ENCODE measurements at places on chromosomes 1 and 21.

DNA sequence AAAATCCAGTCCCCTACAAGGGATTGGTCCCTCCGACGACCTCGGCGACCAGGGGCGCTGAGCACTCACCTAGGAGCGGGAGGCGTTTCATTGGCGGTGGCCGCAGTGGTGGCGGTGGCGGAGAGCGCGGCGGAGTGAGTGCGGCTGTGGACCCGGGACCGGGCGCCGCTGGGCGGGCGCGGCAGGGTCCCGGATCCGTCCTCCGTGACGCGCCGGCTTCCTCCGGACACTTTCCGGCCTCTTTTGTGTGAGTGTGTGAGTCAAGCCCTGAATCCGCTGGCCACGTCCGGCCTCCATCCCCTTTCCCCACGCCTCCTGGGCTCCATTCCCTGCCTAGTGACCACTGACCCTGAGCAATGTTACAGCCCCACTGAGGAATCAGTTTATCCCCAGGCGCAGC is at the start of gene ADGRL4:
Gene ADGRL4, minus strand, starts transcription at position 167 of the 400 bp plus-strand sequence. Its CDS starts 76 bp downstream, at position 91.
- DNase-seq = no peak

- no peak for DNase-seq
Measured at GRCh38 chr1:40567825-40568224, 36.4 kb downstream of the ZNF684 start.

DNA sequence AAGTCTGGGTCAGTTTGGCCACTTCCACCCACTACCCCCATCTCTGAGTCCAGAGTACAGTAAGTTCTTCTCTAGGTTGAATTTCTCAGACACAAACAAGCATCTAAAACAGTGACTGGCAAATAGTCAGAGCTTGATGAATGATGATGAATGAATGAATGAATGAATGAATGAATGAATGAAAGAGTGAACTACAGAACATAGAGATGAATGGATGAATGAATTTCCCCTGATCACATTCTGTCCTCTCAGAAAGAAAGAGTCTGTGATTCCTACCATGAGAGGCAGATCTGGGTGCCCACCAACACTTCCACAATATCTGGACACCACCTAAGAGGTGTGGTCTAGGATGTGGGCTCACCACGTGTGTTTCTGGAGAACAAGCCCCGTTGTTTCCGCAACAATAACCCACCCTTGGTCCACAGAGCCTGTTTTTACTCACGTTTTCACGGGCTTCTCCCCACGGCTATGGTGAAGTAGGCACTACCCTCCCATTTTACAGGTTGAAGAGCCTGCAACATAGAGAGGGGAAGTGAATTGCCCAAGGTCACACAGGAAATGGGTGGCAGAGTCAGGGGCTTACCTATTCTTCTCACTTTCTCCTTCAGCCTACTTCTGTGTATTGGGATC is 40.2 kb upstream of the IFFO2 start:
- no peak for DNase-seq

- DNase-seq = no peak
Measured at GRCh38 chr1:47914218-47914938, 82.8 kb downstream of the TRABD2B start.

DNA sequence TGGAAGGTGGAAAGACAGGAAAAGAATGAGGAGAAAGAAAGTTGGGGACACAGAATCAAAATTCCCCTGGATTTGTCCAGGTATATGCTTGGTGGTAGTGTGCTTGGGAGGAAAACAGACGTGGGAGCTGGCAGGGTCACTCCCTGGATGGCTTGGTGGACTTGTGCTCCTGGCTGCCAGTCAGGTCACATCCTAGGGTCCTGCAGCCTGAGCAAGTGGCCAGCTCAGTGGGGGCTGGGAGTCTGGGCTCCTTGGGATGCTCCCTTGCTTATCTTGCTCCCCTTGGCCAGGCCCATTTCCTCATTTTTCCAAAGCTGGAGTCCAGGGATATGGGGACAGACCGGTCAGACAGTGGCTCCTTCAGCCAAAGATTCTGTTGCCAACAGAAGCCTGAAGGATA is 144.0 kb downstream of the CNIH3 start:
- no peak for DNase-seq

DNA sequence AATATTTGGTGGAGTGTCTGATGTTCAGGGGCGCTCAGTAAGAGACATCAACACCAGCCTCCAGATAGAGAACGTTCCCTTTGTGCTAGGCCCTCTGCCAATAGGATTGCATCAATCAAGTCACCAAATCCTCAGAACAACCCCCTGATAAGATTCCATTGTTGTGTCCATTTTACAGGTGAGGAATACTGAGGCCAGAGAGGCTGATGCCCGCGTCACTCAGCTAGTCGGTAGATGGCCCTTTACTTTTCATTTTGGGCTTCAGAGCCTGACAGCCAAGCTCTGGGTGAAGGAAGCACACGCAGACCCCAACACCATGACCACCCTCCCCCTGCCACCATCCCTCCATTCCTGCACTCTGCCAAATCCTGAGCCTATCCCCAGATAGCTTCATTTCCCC is 406.2 kb downstream of the PTPRU start:
- no peak for DNase-seq

DNA sequence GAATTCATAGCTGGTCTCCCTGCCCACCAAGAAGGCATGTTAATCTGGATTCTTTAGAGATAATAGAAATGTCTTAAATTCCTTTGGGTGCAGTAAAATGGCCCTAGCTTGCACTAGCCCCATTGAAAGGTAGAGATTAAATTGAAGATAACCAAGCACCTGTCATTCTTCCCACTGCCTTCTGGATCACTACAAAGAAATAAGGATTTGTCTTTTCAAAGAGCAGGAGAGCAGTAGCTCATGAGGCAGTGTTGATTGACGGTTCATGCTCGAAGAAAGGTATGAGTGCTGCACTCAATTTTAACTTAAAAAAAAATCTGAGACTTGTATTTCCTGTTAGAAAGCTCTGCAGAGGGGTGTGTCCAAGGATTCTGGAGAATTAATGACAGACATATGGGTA is 74.9 kb upstream of the F3 start:
- DNase-seq = no peak

GRCh38 chr1:171716616-171717015 is 25.2 kb downstream of the VAMP4 start:
- no peak for DNase-seq

DNA sequence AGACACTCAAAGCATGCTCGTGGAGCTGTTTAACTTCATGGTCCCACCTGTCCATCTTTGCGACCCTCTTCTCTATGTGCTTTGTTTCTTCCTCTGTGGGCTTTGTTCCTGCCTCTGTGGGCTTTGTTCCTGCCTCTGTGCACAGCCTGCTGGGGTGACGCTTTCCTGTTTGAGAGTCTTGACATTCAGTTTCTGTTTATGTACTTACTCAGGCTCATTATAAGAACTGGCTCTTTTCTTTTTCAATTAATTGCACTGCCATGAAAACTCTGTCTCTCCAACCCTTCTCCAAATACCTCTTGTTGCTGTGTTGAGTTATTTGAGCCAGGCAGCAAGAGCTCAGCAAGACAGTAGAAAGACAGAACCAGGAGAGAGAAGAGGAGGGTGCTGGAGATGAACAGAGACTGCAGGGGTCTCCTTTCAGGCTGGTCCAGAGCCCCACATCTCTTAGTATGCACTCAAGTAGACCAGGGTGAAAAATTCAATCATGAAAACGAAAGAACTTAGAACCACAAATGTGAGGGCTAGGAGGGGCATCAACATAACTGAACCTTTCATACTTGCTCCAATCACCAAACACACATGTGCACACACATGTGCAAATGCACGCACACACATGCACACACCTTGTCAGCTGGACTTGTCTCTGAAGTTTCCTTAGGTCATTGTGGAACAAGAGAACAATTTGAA is 88.3 kb upstream of the SGIP1 start:
- DNase-seq = peak; percentile 64

GRCh38 chr1:245995474-245995873 is 511.6 kb downstream of the SMYD3 start:
- no peak for DNase-seq

DNA sequence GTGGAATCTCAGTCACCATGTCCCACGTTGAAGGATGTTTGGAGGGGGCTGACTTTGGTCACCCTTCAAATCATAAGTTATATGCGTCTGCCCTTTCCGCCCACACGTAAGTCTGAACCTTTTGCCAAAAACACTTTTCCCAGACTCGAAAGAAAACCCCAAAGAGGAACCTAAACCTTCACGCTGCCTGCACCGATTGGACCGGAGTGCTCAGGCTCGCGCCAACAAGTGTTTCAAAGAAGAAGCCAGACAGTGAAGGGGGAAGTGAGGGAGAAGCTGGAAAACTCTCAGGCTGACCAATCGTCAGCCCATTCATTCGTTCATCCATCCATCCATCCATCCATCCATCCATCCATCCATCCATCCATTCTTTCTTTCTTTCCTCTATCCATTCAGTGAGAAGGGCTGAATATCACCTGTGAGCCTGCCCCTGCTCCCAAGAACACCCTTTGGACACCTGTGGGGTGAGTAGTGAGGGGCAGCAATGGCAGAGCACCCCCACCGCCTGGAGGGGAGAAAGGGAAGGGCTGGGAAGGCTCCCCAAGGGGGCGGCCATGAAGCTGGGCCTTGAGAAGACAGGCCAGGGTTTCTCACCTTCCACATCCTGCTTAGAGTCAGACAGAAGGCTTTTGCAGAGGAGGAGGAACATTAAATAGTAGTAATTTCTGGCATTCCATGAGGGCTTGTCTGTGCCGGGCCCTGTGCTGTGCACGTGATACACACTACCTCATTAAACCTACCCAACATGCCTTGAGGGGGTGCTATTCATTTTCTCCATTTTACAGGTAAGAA is 27.1 kb upstream of the RUNX3 start:
- no peak for DNase-seq

DNA sequence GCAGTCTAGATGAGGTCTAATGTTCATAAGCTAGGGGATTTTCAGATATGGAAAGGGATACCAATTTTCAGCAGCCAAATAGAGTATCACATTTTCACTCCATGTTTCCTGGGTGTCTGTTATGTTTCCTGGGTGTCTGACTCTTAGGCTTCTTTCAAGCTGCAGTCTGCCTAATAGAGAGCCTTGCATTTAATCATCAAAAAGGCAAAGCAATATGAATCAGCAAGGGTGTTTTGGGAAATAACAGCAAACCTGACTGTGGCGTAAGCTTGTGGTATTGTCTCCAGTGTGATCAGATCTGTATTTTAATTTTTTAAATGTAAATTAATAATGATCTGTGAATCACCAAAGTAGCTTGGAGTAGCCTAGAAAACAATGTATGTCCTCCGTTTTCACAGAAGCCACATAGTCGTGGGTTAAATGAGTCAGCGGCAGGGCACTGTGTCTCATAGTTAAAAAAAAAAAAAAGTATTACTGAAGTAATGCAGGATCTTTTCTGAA is 10.4 kb downstream of the LGALS8 start:
- no peak for DNase-seq

GRCh38 chr21:37514038-37514667 is 147.6 kb downstream of the DYRK1A start:
- no peak for DNase-seq

DNA sequence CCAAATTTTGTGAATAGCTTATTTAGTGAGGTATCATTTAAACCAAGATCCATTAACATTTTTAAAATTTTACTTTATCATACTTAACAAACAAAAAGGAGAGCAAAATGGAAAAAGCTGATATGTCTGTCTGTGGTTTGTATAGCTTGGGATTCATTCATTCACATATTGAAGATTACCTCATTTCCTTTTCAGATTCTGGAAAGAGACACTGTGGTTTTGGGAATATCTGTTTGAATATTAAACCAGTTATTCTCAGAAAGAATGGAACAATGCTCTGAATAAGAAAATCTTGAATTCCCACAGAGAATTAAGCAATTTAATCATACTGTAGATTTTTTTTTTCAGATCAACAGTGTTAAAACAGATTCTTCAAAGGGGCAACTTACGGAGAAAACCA is 93.8 kb upstream of the PRDX6 start:
- no peak for DNase-seq

GRCh38 chr1:25094229-25094628 is 138.1 kb downstream of the SYF2 start:
- DNase-seq = no peak

DNA sequence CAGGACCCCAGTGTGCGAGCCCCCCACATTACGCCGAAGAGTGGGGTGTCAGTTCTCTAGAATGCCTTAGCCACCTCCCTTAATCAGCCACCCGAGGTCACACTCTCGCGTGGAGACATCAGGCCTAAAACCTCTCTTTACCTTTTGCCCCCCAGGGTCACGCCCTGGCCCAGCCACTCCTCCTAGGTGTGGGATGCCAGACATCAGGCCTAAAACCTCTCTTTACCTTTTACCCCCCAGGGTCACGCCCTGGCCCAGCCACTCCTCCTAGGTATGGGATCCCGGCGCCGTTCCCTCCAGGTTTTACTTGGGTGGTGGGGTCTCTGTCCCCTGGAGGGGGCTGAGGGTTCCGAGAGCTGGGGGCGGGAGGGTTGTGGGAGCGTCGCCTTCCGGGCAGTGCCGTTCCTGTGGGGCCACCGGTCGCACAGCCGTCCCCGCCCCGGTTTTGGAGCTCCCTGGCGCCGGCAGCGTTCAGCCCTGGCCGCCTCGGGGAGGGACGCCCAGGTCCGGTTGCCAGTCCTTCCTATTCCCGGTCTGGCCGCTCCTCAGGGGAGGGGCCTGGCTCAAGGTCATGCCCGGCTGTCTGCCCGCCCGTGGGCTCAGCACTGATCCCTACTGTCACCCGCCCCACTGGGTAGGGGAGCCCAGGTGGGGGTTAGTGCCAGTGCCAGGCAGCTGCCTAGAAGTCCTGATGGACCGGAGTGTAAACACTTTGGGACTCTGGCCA is 882 bp downstream of the VPS13D start:
- DNase-seq = peak; percentile 37

DNA sequence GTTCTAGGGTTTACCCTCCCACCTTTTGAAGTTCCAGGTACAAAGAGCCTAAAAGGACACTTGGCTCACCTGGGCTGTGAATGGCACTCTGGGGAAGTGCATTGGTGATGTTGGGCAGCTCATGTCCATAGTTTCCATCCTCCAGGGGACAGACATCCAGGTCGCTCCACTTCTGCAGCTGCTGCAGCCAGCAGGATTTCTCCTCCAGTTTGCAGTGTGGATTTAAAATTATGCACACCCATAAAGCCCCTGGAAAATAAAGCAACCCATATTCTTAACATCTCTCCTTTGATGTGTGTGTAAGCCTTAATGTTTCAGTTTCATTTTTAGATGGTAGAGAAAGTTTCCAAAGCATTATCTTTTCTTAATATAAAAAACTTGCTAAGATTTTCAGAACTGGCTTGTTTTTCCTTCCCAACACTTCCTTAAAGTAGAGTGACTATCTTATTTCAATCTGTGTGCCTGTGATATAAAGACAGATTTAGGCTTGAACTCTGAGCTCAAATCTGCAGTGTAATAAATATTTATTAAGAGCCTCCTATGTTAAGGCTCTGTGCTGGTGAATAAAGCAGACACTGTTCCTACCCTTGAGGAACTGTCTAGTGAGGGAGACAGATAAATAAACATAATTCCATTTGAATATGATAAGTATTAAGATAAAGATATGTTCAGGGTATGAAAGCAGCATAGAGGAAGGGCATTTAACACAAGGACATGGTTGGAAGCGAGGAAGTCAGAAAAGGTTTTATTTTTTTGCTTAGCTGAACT is 39.1 kb downstream of the UROD start:
- peak; percentile 42 for DNase-seq

- DNase-seq = no peak
Measured at GRCh38 chr1:230267338-230268065, 158.6 kb downstream of the PGBD5 start.
